ENCODE measurements at places on chromosomes 12 and 14.

GRCh38 chr12:111287125-111287900 is 81.6 kb downstream of the PHETA1 start:
- DNase-seq, result no peak

- no peak for DNase-seq
These were observed 18.0 kb upstream of the DYRK2 start for GRCh38 chr12:67630373-67631088.

- no peak for DNase-seq
These were observed 247.8 kb upstream of the OR4E1 start for GRCh38 chr14:21921453-21921852.

DNA sequence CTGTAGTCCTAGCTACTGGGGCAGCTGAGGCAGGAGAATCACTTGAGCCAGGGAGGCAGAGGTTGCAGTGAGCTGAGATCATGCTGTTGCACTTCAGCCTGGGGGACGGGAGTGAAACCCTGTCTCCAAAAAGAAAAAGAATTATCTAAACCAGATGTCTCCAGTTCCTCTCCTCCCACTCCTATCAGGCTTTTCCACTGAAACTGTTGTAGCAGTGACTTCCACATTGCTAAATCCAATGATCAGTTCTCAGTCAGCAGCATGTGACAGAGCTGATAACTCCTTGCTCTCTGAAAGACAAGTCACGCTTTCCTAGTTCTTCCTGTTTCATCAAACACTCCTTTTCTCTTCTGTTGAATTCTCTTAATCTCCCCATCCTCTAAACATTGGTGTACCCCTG is 8.6 kb downstream of the SLC38A6 start:
- DNase-seq, result no peak

DNA sequence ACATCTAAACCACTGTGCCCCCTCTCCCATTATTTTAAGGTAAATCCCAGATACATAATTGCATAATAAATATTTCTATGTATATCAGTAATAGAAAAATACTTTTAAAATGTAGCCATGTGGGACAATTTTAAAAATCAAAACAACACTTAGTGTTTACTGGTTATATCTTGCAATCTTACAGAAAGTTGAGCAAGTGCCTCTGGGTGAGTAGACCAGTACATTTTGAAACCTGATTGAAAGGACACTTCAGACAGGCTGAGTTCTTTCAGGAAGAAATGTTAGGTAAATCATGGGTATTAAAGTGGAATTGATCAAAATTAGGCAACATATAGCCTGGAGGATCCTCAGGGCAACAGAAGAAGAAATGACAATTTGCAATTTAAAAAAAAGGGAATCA is 7.2 kb downstream of the SLC38A4 start:
- DNase-seq, result no peak

GRCh38 chr12:104155711-104156555 is 17.9 kb upstream of the NFYB start:
- DNase-seq, result no peak

DNA sequence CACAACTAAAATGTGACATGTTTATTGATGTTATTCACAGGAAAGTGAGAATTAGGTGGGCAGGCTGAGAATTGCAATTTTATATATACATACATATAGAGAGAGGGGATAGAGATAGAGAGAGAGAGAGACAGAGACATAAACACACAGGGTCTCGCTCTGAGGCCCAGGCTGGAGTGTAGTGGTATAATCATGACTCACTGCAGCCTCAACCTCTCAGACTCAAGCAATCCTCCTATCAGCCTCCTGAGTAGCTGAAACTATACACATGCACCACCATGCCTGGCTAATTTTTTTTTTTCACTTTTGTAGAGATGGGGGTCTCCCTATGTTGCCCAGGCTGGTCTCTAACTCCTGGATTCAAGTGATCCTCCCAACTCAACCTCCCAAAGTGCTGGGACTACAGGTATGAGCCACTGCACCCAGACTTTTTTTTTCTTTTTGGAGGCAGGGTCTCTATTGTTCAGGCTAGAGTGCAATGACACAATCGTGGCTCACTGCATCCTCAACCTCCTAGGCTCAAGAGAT is 49.1 kb downstream of the R3HDM2 start:
- DNase-seq, result no peak
